ENCODE measurements at places on chromosomes 1 and 21.

DNA sequence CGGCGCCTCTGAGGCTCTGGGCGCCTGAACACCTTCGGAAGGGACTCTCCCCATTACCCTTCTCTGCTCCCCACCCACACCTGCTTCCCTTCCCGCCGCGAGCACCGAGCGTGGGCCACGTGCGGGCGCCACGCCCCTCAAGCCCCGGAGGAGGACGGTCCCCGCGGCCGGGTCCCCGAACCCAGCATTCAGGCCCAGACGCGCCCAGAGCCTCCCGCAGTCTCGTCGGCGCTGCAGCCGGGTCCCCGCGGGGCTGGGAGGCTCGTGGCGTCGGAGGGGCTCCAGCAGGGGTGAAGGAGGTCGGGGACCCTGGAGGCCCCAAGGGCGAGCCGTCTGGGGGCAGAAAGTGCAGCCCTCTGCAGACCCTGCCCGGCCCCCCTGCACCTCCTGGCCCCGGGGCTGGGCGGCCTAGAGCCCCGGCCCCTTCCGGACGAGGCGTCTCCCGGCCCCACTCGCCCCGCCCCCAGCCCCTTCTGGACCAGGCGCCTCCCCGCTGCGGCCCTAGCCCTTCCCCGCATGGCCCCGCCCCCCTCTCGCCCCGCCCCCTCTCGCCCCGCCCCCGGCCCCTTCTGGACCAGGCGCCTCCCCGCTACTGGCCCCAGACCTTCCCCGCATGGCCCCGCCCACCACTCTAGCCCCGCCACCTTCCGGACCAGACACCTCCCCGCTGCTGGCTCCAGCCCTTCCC lies 378 bp upstream of the SMIM1 start:
- peak; percentile 91 for DNase-seq

- DNase-seq: no peak
These were observed 571 bp downstream of the MARCKSL1 start for GRCh38 chr1:32335535-32335789.

DNA sequence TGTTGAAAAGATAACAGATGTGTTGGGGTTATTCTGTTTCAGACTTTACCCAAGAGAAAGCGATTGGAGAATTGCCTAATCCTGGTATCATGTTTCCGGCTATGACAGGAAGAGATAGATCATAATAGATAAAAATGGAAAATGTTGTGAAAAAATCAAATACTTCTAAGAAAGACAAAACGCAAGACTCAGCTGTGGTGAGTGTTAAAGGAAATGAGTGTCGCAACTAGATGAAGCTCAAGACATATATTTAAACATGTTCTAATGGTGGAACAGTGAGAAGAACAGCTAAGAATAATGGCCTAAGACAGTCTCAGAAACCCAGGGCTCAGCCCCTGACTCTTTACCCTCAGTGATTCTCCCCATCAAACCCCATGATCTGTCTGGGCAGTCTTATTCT lies 426.7 kb upstream of the RUNX1 start:
- DNase-seq: no peak

GRCh38 chr1:184827600-184828368 lies 73.1 kb upstream of the EDEM3 start:
- peak; percentile 78 for DNase-seq

DNA sequence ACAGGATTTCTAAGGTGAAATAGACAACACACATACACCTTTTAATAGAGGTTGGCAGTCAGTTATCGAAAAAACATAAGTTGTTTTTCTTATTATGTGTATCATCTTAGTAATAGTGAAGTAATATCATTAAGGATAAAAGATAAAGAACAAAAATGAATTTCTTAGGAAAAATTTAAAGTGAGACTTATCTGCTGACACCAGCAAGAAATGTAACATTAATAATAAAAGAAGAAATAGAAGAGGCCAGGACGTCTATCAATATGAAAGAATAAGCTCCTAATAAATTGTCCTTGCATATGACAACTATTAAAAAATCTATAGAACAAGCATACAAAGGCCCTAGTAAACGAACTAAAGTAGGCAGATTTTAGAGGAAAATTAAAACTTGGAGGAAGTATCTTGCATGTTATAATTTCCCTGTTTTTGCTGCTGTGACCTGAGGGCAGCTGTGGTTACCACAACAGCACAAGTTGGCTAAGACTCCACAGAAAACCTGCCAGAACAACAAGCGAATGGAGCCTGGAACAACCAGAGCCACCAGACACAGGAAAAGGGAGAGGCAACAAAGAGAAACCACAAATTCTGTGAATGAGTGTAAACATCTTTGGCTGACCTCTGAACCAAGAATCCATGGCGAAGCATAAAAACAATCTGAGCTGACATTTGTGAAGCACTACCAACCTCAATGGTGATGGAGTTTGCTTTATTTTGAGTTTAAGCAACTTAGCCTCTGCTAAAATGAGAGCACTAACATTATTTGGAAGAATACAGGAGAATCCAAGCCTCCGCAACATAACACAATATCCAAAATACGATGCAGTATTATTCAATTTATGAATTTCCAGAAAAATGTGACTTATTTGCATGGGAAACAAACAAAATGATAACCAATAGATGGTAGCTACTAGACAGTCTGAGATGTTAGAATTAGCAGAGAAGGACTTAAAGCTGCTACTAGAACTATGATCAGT lies 207.5 kb downstream of the KCNT2 start:
- no peak for DNase-seq

GRCh38 chr1:87916965-87917364 lies 588.3 kb downstream of the LMO4 start:
- no peak for DNase-seq

DNA sequence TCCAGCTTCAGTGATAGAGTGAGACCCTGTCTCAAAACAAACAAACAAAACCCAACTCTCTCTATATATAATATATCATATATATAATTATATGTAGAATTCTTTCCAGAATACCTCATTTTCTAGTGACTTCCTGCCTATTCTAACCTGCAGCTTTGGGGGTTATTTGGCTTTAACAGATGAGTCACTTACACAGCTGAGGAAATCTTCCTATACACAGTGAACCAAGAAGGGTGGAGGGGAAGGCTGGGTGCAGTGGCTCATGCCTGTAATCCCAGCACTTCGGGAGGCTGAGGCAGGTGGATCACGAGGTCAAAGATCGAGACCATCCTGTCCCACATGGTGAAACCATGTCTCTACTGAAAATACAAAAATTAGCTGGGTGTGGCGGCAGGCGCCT lies 9.2 kb downstream of the RAB29 start:
- no peak for DNase-seq

- no peak for DNase-seq
These were observed 3.2 kb downstream of the BTF3L4 start for GRCh38 chr1:52059321-52059720.

DNA sequence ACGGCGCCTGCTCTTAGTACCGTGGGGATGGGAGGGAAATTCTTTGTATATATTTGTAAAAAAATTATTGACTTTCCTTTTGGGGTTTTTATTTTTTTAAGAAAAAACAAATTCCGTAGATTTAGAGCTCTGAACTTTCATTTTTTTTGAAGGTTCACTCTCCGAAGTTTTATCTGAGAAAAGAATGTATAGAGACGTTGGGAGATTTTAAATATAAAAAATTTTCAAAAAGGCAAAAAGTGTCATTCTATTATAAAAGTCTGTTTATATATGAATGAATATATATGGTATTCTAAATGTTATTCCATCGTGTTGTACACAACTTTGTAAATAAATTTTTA lies 2.4 kb downstream of the FOXD3 start:
- no peak for DNase-seq

DNA sequence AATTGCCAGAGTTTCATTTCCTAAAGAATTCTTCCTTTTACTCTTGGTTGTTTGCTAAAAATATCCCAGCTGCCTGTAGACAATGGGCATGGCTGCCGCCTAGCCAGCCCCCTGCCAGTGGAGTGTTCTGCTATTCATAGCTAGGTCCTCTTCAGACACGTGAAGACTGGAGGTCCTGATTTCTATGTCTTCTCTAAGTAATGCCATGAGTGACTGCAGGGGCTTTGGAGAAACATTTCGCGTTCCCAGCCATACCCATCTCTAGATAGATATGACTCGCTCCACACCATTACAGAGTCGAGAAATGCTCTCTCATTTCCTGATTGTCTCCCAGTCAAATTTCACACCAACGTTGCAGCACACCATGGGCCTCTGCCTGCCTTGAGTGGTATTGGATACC lies 99.5 kb upstream of the BACE2 start:
- DNase-seq: no peak

DNA sequence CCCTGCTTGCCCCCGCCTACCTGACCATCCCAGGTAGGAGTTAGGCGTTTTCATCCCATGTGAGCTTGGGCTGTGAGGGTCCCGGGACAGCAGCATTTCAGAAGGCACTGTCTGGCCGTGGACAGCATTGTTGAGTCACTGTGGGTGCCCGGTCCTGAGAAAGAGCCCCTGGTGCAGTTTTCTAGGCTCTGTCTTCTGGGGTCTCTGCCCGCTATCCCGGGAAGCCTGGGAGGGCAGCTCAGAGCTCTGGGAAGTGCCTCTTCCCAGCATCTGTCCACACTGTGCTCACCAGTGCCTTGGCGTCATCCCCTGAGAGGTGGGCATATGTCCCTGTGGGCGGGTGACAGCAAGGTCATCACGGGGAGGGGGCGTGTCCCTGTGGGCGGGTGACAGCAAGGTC lies 11.4 kb upstream of the ZNF669 start:
- DNase-seq: no peak

- no peak for DNase-seq
These were observed 154.3 kb upstream of the RNPC3 start for GRCh38 chr1:103371234-103371633.

DNA sequence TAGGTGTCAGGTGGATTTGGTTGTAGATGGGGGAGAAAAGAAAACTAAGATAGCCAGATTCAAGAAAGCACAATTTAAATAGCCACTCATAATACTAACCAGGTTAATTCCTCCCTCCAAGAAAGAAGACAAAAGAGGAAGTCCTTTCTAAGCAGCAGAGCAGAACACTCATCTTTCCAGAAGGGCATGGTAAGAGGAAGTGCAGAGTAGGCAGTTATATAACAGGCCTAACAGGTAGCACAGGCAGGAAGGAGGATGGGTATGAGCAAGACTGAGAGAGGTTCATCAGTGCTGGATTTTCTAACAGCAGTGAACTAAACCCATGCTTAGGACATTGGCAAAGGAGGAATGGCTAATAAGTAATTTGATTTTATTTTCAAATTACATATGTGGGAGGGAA lies 517.5 kb downstream of the PLPP3 start:
- no peak for DNase-seq

GRCh38 chr1:3539707-3540425 lies 71.4 kb downstream of the MEGF6 start:
- no peak for DNase-seq

DNA sequence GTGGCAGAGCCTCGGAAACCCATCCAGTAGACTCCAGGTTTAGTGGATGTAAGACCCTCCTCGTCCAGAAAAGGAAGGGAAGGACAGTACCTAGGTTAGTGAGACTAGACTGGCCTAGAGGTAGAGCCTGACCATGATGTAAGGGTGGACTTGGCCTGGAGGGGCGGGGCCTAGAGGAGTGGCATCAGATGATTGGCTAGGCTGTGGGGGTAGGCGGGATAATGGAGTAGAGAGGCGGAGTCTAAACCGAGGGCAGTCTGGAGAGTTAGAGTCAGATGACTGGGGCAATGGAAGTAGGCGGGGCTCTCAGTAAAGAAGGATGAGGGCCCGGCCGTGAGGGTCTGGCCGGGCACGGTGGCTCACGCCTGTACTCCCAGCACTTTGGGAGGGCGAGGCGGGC lies 70.1 kb downstream of the EPHB2 start:
- DNase-seq: no peak

DNA sequence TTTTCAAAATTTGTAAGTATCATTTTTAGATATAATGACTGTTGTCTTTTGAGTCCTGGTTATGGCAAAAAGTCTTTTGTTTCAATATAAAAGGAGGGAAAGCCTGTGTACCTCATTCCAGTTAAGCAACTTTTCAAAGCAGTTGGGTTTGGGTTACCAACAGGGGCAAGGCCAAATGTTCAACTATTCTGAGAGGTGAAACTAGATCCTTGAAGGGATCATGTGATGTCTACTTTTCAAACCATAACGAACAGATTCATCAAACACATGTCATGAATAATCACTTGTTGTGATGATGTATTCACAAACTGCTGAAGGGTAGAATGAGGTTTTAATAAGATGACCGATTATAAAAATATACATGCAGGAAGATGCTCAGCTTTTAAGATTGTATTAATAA lies 171.3 kb downstream of the HHAT start:
- DNase-seq: no peak

- DNase-seq: no peak
These were observed 2.2 kb upstream of the RHEX start for GRCh38 chr1:206050655-206051235.

- peak; percentile 75 for DNase-seq
These were observed 113.0 kb downstream of the OSBPL9 start for GRCh38 chr1:51729824-51730301.

DNA sequence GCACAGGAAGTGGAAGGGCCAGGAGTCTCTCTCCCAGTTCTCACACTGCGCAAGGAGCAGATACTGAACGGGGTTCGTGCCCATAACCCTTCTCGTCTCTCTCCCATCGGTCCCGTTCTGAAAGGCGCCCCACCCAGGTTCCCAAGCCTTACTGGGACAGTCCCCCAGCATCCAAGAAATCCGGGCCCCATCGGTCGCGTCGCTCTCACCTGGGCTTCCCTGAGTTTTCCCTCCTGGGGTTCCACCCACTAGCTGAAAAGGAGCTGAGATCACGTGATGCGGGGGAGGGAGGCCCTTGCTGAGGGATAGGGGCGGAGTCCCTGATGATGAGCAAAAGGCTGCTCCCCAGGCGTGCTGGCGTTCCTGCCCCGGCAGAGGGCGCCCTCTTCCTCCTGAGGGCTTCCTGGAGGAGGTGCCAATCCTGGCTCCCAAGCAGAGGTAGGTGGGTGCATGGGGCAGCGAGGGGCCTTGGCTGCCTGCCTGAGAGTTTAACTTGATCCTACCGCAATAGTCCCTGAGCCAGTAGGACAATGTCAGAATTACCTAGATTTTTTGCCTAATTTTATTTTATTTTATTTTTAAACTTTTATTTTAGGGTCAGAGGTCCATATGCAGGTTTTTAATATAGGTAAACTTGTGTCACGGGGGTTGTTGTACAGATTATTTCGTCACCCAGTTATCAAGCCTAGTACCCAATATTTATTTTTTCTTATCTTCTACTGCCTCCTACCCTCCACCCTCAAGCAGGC lies at the start of gene SPOCD1:
SPOCD1 (minus strand) TSS at position 271 of the 749 bp plus-strand sequence. CDS start 689 bp downstream, outside the sequence.
- DNase-seq: no peak

GRCh38 chr1:247822060-247822459 lies 1.9 kb downstream of the OR14A16 start:
- DNase-seq: no peak

Measured in coronary artery (tissue), 2 donors.